ENCODE measurements at places on chromosomes 7 and 10. TPM values are rescaled to one million over a fixed set of nuclear protein-coding genes. Genes with fewer than 3 reads are reported as not detected.

DNA sequence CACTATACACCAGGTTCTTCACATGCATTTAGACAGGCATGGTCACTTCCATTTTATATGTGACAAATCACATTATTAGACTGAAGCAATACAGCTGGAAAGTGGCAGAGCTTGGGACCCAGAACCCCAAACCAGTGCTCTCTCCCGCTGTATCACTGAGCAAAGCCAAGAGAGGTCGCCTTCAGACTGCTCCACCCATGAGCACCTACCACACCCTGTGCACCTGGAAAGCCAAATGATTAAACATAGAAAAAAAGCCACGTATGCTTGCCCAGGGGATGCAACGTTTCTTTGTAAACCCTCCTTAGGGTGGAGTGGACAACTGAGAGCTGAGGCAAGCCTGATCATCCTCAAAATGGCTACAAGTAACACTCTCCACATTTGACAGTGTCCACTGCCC is 72.5 kb downstream of the CCDC6 start:
- no peak overlapping the region for H3K27ac ChIP-seq
- no peak for DNase-seq
- no peaks in the 10 kb centered on the region for H3K27me3 ChIP-seq
- H3K36me3 ChIP-seq = no peaks in the 10 kb centered on the region
- no peak overlapping the region for H3K4me3 ChIP-seq
- H3K4me1 ChIP-seq = no peaks in the 10 kb centered on the region

DNA sequence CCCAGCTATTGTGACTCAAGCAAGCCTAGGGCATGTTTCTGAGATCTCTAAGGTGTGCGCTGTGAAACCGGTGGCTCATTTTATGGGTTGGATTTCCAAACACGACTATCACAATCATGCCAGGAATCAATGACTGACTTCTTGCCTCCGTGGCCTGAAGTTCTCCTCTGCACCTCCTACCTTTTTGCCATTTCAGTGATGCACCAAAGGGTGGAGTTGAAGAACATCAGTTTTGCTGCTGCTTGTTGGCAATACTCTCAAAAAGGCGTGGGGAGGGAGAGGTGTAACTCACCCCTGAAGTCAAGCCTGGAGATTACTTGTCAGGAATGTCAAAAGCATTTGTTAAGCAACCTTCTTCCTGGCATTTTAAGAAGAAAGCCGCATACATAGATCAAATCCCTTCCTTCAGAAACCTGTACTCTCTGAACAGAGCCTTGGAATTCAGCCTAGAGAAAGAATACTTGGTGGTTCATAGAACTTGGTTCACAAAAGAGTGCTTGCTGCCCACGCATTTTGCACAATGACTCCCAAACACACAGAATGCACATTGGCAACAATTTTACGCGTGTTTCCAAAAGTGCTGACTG is 41.0 kb downstream of the KIAA1217 start:
- peak; percentile 51 for DNase-seq
- H3K4me3 ChIP-seq = no peak overlapping the region
- H3K27ac ChIP-seq = no peak overlapping the region
- H3K4me1 ChIP-seq = peaks cover 28% of the 10 kb centered on the region
- H3K36me3 ChIP-seq = no peaks in the 10 kb centered on the region

DNA sequence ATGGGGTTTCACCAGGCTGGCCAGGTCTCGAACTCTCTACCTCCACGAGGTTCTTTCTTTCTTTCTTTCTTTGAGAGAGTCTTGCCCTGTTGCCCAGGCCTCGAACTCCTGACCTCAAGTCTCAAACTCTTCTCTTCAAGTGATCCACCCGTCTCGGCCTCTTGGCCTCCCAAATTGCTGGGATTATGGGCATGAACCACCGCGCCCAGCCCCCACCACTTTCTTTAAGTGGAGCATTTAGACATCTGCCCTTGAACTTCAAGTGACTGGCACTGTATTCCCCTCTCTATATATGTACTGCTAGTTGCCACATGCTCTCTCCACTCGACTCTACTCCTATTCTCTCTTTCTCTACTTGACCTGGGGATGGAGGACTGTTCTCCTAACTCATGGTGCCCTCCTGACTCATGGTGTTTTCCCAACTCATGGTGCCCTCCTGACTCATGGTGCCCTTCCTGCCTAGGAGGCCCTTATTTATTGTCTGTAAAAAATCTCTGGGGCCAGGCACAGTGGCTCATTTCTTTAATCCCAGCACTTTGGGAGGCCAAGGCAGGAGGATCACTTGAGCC is 19.3 kb upstream of the ACHE start:
- H3K27ac ChIP-seq = no peak overlapping the region
- no peaks in the 10 kb centered on the region for H3K4me1 ChIP-seq
- H3K27me3 ChIP-seq = no peaks in the 10 kb centered on the region
- no peak for DNase-seq
- no peak overlapping the region for H3K4me3 ChIP-seq

DNA sequence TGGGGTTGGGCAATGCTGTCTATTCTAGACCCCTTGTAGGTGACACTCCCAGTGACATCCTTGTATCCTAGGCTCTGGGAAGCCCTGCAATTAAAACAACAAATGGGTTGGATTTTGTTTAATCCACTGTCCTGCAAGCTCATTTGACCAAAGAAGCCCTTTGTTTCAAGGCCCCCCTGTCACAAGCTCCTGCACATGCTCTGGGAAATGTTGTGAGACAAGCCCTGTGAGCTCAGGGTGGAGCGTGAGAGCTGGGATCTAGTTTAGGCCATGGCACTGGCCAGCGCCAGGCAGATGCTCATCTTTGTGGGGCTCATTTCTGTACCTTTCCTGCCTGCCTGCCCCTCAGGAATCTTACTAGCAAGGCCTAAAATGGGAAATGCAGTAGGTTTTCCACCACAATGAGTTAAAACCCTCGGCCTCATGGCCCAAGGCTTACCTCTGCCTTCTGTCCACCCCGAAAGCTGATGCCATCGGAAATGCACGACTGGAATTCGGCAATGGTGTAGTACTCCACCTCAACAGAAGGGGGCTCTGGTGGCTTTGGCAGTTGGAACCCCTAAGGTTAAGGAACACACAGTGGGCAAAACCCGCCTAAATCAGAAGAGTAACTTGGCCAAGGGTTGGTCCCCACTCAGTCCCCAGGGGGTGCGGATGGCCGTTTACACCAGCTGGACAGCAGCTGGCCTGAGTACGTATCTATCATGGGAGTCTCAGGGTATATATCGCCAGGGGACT is 112.0 kb downstream of the NEURL1 start:
- no peak overlapping the region for H3K4me3 ChIP-seq
- peak; percentile 60 for DNase-seq
- H3K27me3 ChIP-seq = no peaks in the 10 kb centered on the region
- no peaks in the 10 kb centered on the region for H3K36me3 ChIP-seq
- no peak overlapping the region for H3K27ac ChIP-seq

GRCh38 chr7:101898106-101898505 is 80.7 kb downstream of the CUX1 start:
- H3K36me3 ChIP-seq = no peaks in the 10 kb centered on the region
- H3K27me3 ChIP-seq = no peaks in the 10 kb centered on the region
- no peak overlapping the region for H3K27ac ChIP-seq
- DNase-seq = no peak

OPN4 gene
- total RNA-seq = not detected

DNA sequence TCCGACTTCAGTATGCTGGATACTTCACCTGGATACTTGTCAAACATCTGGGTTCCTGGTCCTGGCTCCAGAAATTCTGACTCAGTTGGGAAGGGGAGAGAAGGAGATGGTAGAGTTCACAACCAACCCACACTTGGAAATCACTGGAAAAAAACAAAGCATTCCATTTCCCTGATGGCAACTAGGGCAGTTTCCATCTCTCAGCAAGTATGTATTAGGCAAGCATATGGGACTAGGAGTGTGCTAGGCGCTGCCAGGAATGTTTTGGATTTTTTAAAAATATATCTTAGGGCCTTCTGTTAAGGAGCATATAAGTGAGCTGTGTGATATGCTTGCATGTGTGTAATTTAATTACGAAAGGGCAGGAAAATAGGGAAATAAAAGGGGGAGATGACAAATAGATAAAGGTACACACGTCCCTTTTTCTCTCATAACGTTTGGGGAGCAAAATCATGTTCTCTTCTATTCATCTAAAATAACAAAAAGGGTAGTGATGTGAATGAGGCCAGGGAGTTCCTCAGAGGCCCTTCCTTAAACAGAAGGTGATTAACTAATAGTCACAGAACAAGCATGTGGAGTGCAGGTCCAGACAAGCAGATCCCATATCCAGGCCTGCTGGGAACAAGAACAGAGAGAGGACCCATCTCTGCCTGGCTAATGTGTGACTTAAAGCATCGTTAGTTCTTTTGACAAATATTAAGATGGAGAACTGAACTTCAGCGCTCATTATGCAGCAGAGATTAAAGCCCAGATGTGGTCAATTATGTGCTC is 64.5 kb upstream of the NFE2L3 start:
- no peak for DNase-seq
- no peaks in the 10 kb centered on the region for H3K36me3 ChIP-seq
- no peaks in the 10 kb centered on the region for H3K4me1 ChIP-seq
- no peak overlapping the region for H3K4me3 ChIP-seq
- H3K27ac ChIP-seq = no peak overlapping the region

VKORC1L1 gene
- 11.4 TPM for total RNA-seq

DNA sequence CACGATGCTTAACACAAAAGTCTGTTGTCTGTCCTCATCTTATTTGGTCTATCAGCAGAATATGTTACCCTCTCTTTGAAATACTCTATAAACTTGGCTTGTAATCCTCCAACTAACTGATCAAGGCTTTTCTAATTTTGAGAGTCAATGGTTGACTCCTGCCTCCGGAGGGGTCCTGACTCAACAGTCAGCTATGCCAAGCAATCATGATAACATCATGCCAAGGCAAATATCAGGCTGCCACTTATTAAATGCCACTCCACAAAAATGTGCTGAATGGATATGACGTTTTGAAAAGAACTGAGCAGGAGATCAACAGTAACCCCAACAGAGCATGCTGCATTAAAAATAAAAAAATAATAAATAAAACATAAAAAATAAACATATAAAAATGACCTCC is 116.1 kb downstream of the PARD3 start:
- no peak overlapping the region for H3K27ac ChIP-seq
- no peaks in the 10 kb centered on the region for H3K27me3 ChIP-seq
- H3K4me3 ChIP-seq = no peak overlapping the region

DNA sequence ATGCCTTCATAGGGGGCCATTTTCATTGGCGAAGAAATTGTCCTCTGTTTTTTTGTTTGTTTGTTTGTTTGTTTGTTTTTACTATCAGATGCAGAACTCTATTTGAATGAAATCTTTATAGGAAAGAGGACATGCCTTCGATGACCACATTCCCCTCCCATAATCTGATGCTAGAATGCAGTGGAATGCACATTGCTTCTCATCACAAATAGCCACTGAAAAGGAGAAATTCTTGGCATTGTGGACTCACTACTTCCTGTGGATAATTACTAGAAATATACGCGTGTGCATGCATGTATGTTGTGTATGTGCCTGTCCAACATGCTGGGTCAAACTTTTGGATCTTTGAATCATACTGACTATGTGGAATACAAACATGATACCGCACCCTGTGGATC is 70.5 kb upstream of the SFMBT2 start:
- no peaks in the 10 kb centered on the region for H3K27me3 ChIP-seq
- H3K4me1 ChIP-seq = no peaks in the 10 kb centered on the region

DNA sequence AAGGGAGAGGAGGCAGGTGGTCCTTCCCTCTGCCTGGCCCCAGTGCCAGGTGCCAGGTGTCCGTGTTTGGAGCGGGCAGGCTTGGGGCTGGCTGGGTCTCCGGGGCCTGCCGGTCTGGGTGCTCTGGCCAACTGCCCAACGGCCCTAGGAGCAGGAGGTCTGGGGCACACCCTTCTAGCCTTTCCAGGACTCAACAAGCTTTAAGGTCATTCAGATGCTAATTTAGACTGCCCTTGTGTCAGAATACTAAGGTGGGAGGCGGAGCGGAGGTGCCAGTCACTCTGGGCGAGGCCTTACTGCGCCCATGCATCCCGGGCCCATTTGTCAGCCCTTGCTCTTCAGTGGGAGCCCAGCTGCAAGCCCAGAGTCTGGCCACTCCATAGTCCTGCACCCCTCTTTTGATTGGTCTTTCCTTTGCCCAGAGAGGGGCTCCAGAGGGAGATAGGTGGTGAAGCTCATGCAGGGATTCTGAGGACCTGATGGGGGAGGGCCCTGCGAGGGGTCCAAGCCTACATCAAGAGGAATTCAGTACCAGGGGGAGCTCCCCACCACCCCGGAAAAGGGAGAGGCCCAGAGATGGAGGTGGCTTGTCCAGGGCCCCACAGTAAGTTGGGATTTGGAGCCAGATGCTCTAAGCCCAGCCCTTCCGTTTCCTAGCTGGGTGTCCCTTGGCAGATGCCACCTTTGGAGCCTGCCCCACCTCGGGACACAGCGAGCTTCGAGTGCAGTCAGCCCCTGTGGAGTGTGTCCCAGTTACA is 1.3 kb downstream of the PGAM2 start:
- H3K4me1 ChIP-seq = peaks cover 22% of the 10 kb centered on the region
- no peak overlapping the region for H3K27ac ChIP-seq
- H3K27me3 ChIP-seq = no peaks in the 10 kb centered on the region
- DNase-seq = no peak
- H3K4me3 ChIP-seq = no peak overlapping the region
- H3K36me3 ChIP-seq = no peaks in the 10 kb centered on the region

GRCh38 chr10:4199196-4199595 is 414.2 kb upstream of the KLF6 start:
- no peaks in the 10 kb centered on the region for H3K36me3 ChIP-seq
- DNase-seq = no peak
- no peak overlapping the region for H3K4me3 ChIP-seq
- H3K4me1 ChIP-seq = peaks cover 11% of the 10 kb centered on the region
- no peaks in the 10 kb centered on the region for H3K27me3 ChIP-seq

DNA sequence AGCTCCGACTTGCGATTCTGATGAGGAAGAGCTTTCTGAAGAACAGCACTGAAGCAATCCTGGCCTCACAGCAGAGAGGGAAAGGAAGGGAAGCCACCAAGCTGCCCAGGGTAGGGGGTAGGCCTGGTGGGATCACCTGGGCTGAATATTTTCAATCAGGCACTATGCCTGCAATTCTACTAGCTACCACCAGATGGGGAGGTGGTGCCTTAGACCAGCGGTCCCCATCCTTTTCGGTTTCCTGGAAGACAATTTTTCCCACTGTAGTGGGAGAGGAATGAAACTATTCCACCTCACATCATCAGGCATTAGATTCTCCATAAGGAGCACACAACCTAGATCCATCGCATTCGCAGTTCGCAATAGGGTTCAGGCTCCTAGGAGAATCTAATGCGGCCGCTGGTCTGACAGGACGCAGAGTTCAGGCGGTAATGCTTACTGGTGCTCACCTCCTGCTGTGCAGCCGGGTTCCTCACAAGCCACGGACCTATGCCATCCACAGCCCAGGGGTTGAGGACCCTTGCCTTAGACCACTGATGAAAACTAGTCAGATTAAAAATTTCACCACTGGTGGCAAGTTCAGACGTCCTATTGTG is 2.7 kb downstream of the LRRC20 start:
- no peak overlapping the region for H3K4me3 ChIP-seq
- no peaks in the 10 kb centered on the region for H3K36me3 ChIP-seq
- H3K27me3 ChIP-seq = no peaks in the 10 kb centered on the region
- H3K4me1 ChIP-seq = peaks cover 8% of the 10 kb centered on the region
- peak; percentile 31 for DNase-seq

STEAP1B gene
- total RNA-seq = 11.3 TPM
